ENCODE measurements at places on chromosomes 1 and 21. TPM values are rescaled to one million over a fixed set of nuclear protein-coding genes. Genes with fewer than 3 reads are reported as not detected.

The HLX gene
- 3.4 TPM for total RNA-seq

The S100A7 gene
- total RNA-seq = not detected

The USH2A gene
- total RNA-seq = not detected

The KDF1 gene
- total RNA-seq = not detected

The SYTL1 gene
- total RNA-seq = under 0.01 TPM

The PLEKHN1 gene
- 0.51 TPM for total RNA-seq

The LCE6A gene
- total RNA-seq = not detected

The PAX7 gene
- not detected for total RNA-seq

The TDRD5 gene
- total RNA-seq = 0.51 TPM

The FCER1A gene
- total RNA-seq = not detected

The GCSAML gene
- total RNA-seq = not detected

The VPS26C gene
- 68.4 TPM for total RNA-seq

All from dermis microvascular lymphatic vessel endothelial cell (primary cell).